ENCODE measurements at places on chromosomes 11 and 22.

- DNase-seq = no peak
Observed at GRCh38 chr11:44701276-44701675, 25.5 kb upstream of the TSPAN18 start.

DNA sequence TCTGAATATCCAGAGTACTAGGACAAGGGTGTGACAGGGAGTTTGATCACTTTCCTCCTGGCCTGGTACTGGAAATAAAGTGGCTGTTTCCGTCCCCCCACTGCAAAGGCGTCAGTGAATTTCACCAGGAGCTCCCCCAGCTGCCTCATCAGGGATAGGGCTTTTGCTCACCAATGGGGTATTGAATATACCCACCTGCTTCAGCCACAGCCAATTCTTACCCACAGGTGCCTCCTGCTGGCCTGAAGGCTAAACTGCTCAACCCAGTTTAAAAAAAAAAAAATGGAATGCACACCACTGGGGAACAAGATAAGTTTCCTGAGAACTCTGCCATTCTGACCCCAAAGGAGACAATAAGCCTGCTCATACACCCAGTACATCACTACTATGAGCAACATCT lies 65.3 kb upstream of the MS4A8 start:
- DNase-seq = no peak

GRCh38 chr11:24594401-24594800 lies 97.5 kb downstream of the LUZP2 start:
- DNase-seq = no peak

DNA sequence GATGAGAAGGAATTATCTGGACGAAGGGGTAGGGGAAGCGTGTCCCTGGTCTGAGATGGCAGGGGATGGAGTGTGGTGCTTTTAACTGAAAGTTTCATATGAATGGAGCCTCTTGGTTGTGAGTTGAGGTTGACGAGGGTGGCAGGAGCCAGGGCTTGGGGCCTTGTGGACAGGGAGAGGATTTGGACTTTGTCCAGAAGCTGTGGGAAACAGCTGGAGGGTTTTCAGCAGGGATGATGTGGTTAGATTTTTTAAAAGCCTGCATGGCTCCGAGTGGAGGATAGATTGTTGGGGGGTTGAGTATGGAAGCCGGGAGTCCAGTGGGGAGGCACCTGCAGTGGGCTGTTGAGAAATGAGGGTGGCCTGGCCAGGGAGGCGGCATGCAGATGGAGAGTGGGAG lies 24.8 kb downstream of the MYO7A start:
- DNase-seq = peak; percentile 20

- DNase-seq = no peak
Observed at GRCh38 chr11:71485063-71485399, 32.0 kb downstream of the NADSYN1 start.

DNA sequence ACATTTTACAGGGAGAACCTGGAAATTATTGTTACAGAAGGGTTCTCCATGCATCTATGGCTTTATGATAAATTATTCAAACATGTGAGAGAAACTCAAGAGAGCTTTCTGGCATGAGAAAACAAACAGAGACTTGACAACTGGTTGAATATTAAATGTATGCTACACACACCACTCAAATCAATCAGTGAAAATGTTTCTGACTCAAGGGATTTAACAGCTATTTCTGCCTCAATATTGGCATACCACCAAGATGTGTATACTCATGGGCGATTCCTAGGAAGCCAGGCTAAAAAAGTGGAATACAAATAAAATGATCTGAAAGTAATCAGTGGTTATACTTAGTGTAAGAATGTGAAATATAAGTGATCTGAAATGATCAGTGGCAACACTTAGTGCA lies 15.8 kb upstream of the OR51T1 start:
- DNase-seq = no peak

All from astrocyte of the cerebellum (primary cell).